Bronchial epithelial cell (primary cell): ENCODE measurements at places on chromosomes 16 and 17. TPM values are rescaled to one million over a fixed set of nuclear protein-coding genes. Genes with fewer than 3 reads are reported as not detected.

WFIKKN1 gene
- 0.13 TPM in 1 of 2 replicates, not detected in the other for total RNA-seq

CES5A gene
- total RNA-seq, result not detected in 2 replicates

KRTAP1-1 gene
- total RNA-seq, result not detected in 2 replicates

NUDT21 gene
- 41.5 and 45.8 TPM in 2 replicates for total RNA-seq

TBC1D3E gene
- 0.77 TPM in 1 of 2 replicates, not detected in the other for total RNA-seq

NT5M gene
- total RNA-seq, result 0.79 and 1.0 TPM in 2 replicates

CD300LF gene
- total RNA-seq, result not detected in 2 replicates

TAC4 gene
- total RNA-seq, result not detected in 2 replicates

HASPIN gene
- 0.53 and 0.64 TPM in 2 replicates for total RNA-seq

SPNS2 gene
- 3.9 and 22.8 TPM in 2 replicates for total RNA-seq

SNX11 gene
- total RNA-seq, result 14.7 and 22.7 TPM in 2 replicates

ACSM2A gene
- total RNA-seq, result not detected in 2 replicates

CCDC57 gene
- 8.1 and 10.8 TPM in 2 replicates for total RNA-seq

SLFN14 gene
- total RNA-seq, result not detected in 2 replicates

CDT1 gene
- total RNA-seq, result 0.26 TPM in 2 replicates

C1QTNF1 gene
- total RNA-seq, result 0.13 and 0.79 TPM in 2 replicates
